ENCODE measurements at places on chromosomes 13 and 19.
A peak's percentile ranks its signal among the peaks of the same experiment; 100 is the strongest.

DNA sequence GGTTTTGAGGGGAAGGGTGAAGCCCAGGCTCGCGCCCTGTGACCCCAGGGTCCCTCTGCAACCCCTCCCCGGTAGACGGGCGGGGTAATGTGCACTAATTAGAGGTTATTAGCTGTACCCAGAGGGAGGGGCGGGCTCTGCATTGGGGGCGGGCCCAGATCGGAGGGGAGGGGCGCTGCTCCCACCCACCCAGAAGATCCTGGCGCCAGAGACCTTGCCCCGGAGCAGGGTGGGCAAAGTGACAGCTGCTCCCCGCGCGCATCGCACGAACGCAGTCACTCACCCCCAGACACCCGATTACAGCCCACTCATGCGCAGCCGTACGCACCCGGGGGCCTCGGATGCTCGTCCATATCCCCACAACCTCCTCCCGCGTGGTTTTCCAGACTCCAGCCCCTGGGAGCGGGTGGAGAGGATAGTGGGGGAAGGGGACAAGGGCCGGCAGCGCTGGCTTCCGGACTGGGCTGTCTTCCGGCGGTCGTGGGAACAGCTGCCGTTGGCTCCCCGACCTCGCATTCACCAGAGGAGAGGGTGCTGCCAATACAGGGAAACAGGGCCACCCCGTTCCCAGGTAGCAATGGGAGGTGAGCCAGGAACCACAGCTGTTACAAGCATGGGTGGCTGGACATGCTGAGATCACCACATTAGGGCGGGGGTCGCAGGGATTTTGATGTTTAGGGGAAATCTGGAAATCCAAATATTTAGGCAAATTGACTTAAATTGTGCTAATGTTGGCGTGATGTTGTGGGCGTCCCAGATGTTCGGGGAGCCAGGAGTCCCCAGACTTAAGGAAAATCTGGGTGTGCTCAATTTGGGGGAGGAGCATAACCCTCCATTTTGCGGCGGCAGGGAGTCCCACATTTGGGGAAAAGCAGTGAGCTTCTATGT is 2.9 kb upstream of the HOOK2 start:
- DNase-seq: no peak

DNA sequence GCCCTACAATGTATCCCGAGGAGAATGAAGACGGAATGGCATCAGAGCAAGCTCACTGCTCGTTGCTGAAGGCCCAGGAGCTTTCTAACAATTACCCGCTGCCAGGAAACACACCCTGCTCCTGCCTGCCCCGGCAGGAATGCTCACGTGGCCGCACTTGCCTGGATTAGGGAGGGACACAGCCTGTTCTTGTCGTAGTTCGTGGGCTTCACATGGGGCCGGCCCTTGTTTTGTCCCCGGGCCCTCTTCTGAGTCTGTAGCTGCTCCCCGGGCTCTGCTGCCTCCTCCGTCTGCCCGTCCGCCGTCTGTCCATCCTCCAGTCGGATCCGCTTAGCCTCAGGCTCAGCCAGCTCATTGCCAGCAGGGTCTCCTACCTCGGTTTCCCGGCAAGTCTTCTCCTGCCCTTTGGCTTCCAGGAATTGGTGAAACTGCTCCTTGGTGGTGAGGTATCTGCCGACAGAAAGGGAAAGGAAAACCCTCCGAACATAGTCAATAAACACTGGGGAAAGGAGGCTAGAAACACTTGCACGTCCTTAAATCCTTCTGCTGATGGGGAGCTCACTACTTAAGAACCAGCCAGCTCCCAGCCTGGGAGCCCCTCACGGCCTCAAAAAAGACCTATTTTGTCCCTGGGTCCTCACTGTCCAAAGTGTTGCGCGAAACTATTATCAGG is 941 bp downstream of the DUS3L start:
- DNase-seq: no peak

GRCh38 chr19:29088761-29089160 is 124.2 kb downstream of the UQCRFS1 start:
- no peak for DNase-seq

GRCh38 chr19:5895890-5896289 is 7.7 kb downstream of the NDUFA11 start:
- no peak for DNase-seq

- no peak for DNase-seq
Measured at GRCh38 chr13:34048652-34049051, 230.7 kb downstream of the RFC3 start.

- DNase-seq: no peak
Measured at GRCh38 chr13:77429320-77430142, 102.6 kb upstream of the MYCBP2 start.

- no peak for DNase-seq
Measured at GRCh38 chr13:97477844-97478243, 43.9 kb downstream of the RAP2A start.

- peak; percentile 66 for DNase-seq
Measured at GRCh38 chr19:40690693-40691420, 406 bp upstream of the NUMBL start.

- no peak for DNase-seq
Measured at GRCh38 chr13:94513026-94513425, 33.5 kb upstream of the DCT start.

GRCh38 chr19:7101498-7102253 is 32.2 kb downstream of the ZNF557 start:
- no peak for DNase-seq

DNA sequence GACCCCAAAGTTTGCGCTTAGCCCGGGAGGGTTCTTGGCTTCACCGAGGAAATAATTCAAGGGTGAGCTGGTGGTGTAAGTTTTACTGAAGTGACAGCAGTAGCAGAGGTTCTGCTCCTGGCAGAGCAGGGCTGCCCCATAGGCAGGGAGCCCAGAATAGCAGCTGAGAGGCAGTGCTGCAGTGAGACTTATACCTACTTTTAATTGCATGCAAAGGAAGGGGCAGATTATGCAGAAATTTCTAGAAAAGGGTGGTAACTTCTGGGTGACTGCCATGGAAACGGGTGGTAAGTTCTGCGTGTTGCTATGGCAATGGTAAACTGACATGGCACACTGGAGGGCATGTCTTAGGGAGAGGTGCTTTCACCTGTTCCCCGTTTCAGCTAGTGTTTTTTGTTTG is 17.5 kb upstream of the CAMSAP3 start:
- DNase-seq: no peak

DNA sequence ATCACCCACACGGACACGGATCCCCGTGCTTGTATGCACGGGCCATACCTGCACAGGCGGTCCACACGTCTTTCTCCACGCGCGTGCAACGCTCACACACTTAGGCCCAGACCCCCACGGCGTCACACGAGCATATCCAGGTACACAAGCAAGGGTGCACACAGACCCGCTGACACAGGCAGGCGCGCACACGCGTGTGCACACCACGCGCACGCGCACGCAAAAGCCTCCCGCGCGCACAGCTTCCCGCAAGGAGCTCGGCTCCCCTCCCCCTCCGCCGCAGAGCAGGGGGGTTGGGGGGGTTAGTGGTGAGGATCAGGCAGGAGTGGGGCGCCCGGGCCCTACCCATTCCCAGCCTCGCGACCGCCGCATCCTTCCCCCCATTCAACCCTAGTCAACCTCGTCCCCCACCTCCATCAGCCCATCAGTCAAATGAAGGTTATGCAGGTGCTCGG is 407 bp downstream of the RAB3A start:
- no peak for DNase-seq

DNA sequence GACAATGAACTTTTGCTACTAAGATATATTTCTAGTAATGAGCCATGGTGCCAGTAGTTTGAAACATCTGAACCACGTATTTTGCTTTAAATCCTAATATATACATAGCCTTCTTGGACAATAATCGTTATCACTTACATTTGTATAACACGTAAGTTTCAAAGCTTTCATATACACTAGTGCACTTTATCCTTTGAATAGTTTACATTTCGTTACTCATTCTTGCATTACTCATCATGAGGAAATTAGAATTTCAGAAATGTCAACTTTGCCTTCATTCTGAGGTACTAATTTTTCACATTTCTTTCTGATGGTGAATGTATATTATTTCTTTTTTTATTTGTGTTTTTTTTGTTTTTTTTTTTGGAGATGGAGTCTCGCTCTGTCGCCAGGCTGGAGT is 5.8 kb downstream of the KBTBD7 start:
- DNase-seq: no peak

GRCh38 chr19:679418-680286 is 3.5 kb downstream of the FSTL3 start:
- no peak for DNase-seq

- no peak for DNase-seq
Measured at GRCh38 chr19:33214596-33214995, 11.1 kb downstream of the SLC7A10 start.

GRCh38 chr13:67292886-67293285 is 62.8 kb upstream of the PCDH9 start:
- no peak for DNase-seq

GRCh38 chr13:73481886-73482445 is 423.2 kb downstream of the KLF5 start:
- DNase-seq: no peak

GRCh38 chr19:55212447-55212846 is 3.1 kb upstream of the PTPRH start:
- no peak for DNase-seq
